RPMI7951 (cell line): ENCODE measurements at places on chromosomes 12 and 14.

DNA sequence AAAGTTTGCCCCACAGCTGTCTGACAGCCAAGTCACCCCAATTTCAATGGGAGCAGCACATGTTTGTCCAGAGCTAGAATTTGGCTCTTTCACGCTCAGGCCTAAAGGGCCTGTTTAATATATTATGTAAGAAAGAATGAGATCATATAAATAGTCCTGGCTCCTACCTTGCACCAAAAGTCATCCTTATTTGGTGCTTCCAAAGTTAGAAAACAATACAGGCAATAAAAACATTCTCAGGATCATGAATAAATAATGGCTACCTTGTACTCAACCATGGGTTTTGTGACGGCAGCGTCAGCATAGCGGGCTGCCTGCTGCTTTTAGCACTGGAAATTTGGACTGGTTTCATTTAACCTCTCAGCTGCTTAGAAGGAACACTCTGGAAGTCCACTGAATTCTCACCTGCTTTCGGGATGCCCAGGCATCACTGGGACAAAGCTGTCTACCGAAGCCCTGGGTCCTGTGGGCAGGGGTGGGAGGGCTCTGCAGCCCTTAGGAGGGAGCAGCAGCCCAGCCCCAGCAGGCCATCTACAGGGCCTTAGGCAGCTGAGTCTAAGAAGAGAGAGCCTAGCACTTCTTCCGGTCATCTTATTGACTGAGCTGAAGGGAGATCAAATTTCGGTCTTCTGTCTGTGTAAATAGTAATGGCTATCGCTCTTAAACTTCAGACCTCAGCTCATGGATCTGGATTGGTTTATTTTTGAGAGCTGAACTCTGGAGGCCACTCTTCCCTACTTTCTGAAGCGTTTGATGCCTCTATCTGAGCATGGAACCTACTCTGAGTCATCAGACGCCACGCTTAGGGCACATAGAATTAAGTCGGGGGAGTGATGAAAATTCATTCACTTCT is 106.5 kb downstream of the SAMD4A start:
- DNase-seq, result peak; percentile 75

DNA sequence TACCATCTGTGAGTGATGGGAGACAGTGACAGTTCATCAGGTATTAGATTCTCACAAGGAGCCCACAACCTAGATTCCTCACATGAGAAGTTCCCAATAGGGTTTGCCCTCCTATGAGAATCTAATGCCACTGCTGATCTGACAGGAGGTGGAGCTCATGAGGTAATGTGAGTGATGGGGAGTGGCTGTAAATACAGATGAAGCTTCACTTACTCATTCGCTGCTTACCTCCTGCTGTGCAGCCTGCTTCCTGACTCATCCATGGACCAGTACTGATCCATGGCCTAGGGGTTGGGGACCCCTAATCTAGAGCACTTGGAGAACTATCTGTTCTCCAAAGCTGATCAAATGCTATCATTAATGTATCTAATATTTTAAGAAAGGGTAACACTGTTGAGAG is 17.7 kb downstream of the CLEC2D start:
- peak; percentile 64 for DNase-seq

DNA sequence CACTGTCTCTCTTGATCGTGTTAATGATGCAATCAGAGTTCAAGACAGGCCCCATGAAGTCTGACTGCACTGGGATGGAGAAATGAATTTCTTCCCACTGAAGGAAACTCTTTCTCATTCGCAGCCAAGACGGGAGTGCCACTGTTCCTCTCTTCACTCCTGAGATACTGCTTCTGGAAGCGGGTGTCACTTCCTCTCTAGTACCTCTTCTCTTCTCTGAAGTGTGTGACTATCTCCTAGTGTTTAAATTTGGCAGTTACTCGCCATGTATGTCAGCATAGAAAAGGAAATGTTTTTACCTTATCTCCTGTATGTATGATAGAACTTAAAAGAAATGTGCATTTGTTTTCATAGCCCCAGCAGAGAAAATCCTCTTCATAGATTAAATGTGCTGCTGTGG is 215.2 kb downstream of the ANO6 start:
- DNase-seq, result no peak

- DNase-seq, result peak; percentile 8
Measured at GRCh38 chr14:81363746-81364378, 36.3 kb downstream of the STON2 start.

- no peak for DNase-seq
Measured at GRCh38 chr12:19489168-19489567, 49.9 kb downstream of the AEBP2 start.

DNA sequence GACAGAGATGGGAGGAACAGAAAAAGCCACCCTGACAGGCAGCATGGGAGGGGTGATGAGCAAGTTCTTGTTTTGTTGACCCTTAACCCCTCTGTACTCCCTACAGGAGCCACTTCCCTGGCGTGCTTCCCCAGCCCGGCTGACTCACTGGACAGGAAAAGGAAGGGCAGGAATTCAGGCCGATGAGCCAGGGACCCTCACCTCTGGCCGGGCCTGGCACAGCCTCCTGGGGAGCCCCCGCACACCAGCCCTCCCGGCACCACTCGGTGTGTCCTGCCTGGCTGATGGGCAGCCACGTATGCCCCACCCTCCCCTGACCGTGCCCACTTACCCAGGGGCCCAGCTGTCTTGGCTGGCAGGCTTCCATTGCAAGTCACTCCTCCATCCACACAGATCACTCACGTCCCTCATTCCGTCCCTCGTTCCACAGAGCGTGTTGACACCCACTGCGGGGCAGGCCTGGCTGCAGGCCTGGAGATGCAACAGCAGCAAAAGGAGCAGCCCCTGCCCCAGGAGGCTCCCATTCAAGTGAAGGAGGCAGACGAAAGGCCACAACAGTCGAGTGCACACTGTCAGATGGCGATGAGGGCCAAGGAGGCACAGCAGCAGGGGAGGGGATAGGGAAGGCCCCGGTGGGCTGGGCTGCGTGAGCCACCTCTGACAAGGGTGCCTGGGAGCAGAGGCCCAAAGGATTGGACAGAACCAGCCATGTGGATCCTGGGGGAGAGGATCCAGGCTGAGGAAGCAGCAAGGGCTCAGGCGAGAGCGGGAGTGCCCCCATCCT is 19.7 kb upstream of the CD9 start:
- DNase-seq, result peak; percentile 89

DNA sequence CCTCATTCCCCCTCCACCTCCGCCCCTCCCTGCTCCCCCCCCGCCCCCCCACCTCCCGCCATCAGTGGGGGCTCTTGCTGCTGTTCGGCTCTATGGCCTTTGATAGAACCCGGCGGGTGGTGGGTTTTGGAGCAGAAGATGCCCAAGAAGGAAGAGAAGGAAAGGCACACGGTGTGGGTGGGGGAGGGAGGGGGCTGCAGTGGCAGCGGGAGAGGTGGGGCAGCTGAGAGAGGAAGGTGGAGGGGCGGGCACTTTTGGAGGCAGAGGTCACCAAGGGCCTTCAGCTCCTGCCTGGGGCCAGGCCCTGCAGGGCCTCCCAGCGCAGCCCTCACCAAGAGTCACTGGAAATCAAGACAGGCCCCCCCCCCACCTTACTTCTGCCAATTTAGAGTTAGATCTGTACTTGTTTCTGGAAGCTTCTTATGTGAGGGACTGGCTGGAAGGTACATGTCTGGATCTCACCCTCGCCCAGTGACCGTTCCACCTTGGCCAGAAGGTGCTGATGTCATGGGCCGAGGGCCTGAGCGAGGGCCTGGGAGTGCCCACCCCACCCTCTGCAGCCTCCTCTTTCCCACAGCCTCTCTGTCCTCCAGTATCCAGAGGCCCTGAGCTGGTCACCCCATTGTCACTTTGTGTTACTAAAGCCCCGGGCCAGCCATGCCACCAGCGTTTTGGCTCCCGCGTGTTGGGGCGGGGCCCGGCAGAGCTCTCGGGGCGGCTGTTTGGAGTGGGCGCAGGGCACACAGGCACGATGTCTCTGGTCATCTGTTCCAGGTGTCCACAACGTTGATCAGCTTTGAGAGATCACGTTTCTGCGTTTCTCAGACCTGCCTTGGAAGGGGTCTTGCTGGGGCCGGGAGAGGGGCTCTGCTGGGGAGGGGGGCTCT is 153.9 kb downstream of the KIF26A start:
- no peak for DNase-seq

DNA sequence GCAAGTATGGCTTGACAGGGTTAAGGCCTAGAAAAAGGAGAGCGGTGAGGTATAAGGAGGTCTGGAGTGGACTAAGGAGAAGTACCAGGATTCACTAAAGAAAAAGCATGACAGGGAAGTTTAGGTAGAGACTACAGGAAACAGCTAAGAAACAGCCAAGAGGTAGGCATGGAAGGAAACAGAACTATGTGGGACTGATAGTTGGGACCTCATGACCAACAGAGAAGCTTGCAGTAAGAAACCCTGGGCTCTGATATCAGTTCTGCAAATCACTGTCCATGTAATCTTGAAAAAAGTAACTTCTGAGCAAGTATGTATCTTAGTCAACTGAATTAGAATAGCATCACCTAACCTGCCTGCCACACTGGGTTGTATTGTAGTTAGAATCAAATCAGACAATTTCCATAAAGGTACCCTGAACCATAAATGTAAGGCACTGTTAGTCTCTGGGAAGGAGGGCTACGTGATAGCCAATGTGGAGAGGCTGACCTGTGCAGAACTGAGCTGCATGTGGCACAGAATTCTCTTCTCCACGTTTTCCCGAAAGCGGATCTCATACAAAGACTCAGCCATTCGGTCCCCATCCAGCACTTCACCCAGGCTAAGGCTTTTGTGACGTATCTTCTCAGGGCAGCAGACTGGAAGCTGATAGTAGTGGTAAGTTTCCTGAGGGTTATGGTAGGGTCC is 912 bp downstream of the TM9SF1 start:
- DNase-seq, result no peak

DNA sequence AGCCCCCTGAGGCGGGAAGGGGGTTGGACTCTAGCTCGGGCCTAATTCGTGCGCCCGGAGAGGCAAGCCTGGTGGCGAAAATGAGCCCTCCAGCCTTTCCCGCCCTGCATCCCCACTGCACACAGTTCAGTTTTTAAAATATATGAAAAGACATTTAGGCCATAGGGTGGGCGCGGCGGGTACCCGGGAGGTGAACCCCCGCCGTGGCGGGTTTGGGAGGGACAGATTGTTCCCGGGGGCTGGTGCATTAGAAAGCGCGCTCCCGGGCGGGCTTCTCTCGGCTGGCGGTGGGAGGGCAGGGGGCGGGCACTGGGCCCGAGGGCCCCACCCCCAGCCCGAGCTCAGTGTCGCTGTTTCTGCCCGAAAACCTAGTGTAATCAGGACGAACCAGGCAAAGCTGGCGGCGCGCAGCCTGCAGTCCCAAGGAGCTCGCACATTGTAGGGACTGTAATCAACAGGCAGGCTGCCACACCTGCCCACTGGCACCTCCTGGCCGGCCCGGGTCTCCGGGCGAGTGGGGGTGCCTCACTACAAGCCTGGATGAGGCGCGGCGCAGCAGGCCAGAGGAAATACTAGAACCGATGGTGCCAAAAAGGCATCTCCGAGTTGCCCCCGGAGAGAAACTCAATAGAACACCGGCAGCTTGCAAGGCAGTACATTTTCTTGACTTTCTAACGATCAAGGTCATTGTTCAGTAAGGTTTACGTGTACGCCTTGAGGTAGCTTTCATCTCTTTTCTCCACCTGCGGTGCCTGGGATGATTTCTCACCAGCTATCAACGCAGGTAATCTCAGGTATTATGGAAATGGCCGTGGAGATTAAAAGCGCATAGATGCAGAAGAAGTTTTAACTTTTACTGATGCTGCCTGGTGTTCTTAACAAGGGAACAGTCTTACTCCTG is 764 bp upstream of the SPTB start:
- DNase-seq, result peak; percentile 14

GRCh38 chr12:111624540-111624939 is 25.4 kb upstream of the ATXN2 start:
- DNase-seq, result no peak

- DNase-seq, result no peak
Measured at GRCh38 chr12:29053567-29053966, 95.5 kb upstream of the FAR2 start.
